Cortex of kidney (tissue), 1 donor: ENCODE measurements at places on chromosomes 3 and 15.

DNA sequence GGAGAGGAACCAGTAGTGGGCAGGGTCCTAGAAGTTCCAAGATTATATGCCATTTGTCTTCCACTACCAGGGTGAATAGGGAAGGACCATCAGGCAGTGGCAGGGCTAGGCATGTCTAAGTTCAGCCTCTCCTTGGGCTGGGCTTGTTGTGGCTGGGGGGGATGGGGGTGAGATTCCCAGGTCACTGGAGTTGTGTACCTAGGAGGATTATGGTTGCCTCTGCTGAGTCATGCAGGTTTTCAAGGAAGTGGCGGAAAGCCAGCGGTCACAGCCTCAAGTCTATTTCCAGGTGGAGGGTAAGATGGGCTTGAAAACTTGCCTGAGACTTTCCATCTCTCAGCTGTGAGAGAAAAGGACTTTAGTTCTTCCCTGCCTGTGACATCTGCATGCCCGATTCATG, 1407.1 kb downstream of the SI start:
- no peak for DNase-seq

- no peak for DNase-seq
Observed at GRCh38 chr15:66894363-66894762, 171.0 kb upstream of the SMAD3 start.

- DNase-seq, result no peak
Observed at GRCh38 chr3:34229876-34230275, 431.4 kb downstream of the PDCD6IP start.

DNA sequence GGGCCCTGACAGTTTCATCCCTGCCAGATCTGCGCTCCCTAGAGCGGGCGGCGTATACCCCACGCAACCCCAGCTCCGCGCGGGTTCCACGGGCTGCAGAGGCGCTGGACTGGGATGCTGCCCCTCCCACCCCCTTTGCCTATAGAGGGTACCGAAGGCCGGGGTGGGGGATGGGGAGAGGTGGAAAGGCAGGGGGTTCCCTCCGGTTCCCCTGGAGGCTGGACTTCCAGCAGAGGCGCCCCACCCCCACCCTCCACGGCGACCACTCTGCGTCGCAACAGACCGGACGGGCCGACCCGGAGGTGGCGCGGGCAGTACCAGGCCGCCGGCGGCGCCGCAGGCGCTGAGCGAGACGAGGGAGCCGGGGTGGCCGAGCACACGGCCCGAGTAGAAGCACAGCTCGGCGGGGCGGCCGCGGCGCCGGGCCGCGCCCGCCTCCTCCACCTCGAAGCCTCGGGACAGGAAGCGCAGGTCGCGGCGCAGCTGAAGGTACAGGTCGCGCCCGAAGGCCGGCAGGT, 995 bp downstream of the ADAMTS17 start:
- no peak for DNase-seq

- DNase-seq, result no peak
Observed at GRCh38 chr15:69149803-69150202, 10.6 kb upstream of the GLCE start.

- DNase-seq, result no peak
Observed at GRCh38 chr3:171374260-171374659, 85.9 kb downstream of the TNIK start.

- no peak for DNase-seq
Observed at GRCh38 chr15:100020189-100020588, 287.0 kb upstream of the LYSMD4 start.

DNA sequence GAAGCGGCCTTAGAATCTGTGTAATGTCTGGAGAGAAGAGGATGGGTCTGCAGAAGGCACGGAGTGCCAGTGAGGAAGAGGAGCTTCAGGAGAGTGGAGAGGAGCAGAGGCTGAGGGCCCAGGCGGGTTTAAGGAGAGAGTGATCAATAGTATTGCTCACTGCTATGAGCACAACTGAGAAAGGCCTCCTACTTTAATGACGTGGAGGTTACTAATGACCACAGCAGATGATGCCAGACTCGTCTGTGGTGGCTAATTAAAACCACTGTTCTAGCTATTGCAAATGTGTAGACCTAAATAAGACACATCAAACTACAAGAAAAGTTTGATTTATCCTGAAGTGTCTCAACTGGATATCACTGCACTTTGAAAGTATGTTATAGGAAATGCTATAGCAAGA, 33.2 kb downstream of the MTMR10 start:
- no peak for DNase-seq

DNA sequence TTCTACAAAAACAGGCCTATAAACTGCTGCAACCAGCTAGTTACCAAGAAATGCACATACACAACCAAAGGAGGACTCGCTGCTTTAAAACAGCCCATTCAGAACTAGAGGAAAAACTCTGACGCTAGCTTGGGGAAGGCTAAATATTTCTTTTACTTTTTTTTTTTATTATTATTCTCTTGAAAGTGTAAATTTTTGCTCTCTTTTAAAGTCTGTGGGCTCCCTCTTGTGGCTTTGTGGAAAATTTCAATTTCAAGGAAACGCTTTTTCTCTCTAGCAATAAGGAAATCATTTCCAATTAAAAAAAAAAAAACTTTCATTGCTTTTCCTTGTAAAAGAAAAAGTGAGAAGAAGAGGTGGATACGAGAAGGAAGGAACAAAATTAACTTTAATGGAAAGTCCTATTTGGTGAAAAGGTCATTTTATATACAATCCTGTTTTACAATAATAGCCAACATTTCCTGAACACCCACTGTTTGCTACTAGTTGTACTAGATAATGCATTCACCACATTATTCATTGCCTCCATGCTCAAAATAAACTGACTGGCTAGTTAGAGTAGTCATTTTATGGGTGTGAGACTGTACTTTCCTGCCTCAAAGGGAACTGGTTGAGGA, 51.2 kb upstream of the SAMMSON start:
- DNase-seq, result no peak

DNA sequence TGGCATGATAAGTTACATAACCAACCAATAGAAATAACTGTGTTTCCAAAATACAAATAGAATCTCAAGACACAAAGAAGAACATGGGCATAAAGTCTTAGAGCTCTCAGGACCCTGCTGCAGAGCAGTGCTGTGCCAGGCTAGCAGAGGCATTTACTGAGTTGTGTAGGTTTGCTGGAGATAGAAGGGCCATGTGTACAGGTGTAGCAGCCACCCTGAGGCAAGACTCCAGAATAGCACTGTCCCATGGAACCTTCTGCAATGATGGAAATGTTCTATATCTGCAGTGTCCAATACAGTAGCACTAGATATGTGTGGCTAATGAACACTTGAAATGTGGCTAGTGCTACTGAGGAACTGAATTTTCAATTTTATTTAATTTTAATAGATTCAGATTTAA, 267.0 kb upstream of the UMPS start:
- DNase-seq, result no peak

GRCh38 chr3:31772272-31772671, 208.8 kb downstream of the OSBPL10 start:
- no peak for DNase-seq

GRCh38 chr15:68817304-68818065, 3.2 kb downstream of the ANP32A start:
- no peak for DNase-seq

GRCh38 chr3:189316296-189317019, 144.7 kb downstream of the TPRG1 start:
- DNase-seq, result no peak

- DNase-seq, result no peak
Observed at GRCh38 chr3:46146548-46146947, 61.6 kb downstream of the CCR1 start.

DNA sequence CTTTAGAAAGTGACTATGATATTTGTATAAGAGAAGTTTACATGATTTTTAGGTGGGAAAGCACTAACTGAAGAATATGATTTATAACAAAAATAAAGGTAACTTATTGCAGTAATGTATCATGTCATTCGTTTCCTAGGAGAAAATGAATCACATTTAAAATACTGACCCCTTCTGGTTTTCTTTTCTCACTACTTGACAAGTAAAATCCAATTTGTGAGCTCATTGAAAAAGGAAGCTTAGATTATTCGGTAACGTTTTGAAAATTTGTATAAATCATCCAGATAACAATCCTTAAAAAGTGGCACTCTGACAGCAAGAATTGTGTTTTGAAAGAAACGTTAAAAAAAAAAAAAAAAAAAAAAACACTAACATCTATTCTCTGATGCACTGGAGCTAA, 39.0 kb downstream of the NSUN3 start:
- DNase-seq, result no peak

- DNase-seq, result no peak
Observed at GRCh38 chr3:152348436-152349177, 79.9 kb downstream of the MBNL1 start.

- DNase-seq, result no peak
Observed at GRCh38 chr15:101526442-101526841, 36.9 kb upstream of the PCSK6 start.

GRCh38 chr15:92619145-92620101, 36.2 kb downstream of the FAM174B start:
- DNase-seq, result no peak

DNA sequence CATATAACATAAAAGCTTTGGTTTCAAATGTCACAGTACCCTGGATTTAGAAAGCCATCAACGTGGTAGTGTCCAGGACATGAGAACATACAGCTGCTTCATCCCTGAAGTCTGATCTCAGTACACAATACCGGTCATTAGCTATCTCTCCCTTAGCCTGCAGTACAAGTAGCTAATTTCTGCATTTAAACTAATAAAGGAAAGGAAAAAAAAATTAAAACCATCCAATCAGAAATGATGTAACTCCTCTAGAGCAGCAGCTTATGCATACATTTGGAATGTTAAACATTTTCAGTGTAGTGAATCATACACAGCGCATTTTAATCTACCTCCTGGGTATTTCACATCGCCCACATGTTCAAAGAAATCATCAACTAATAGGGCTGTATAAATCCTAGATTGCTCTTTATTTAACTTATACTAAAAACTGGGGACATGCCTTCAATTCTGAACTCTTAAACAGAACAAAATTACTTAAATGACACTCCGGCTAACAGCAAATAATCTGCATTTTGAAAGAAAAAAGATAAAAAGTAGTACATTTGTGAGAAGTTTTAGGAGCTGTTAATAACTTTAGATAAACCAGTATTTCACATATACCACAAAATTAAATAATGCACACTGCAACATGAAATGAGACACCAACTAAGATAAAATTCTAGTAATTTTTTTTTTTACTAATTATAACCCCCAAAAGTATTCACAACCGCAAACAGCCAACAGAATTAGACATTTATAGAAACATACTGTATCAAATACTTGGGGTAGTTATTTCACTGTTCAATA, 3.7 kb downstream of the IGF2BP2 start:
- no peak for DNase-seq

DNA sequence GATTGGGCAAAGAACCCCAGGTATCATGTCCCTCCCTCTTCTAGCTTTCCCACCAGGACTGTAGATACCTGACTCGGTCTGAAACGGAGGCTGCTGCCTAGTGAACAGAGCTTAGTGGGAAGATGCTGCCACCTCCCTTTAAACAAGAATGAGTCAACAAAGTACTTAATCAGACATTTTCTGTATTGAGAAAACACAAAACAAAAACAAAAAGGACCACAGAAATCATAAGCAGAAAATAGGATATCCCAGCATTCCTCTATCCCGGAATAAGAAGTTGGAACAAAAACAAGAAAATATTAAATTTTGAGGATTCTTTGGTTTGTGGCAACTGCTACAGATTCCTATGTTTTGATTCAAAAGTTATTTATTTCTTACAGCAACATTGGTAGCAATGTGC, 51.7 kb upstream of the COL8A1 start:
- DNase-seq, result no peak

- no peak for DNase-seq
Observed at GRCh38 chr3:166570102-166570501, 732.9 kb upstream of the BCHE start.
